Glomerular endothelial cell (primary cell): ENCODE measurements at places on chromosomes 5 and 9. TPM values are rescaled to one million over a fixed set of nuclear protein-coding genes. Genes with fewer than 3 reads are reported as not detected.

Gene GAPT
- not detected in 2 replicates for total RNA-seq

Gene SPINK5
- 0.12 and 3.2 TPM in 2 replicates for total RNA-seq

Gene PRELID2
- total RNA-seq: 6.1 and 8.3 TPM in 2 replicates

Gene PLAA
- total RNA-seq: 38.0 and 46.2 TPM in 2 replicates

Gene SLC36A2
- total RNA-seq: not detected in 2 replicates

Gene LPAR1
- total RNA-seq: 0.53 and 3.3 TPM in 2 replicates

Gene FIBCD1
- total RNA-seq: 0.05 TPM in 1 of 2 replicates, not detected in the other

Gene CDKN2B-AS1
- total RNA-seq: 2.9 and 7.1 TPM in 2 replicates

Gene NIPAL4
- 0.44 and 0.64 TPM in 2 replicates for total RNA-seq

Gene DRD1
- total RNA-seq: not detected in 2 replicates

Gene HMMR
- 3.7 and 8.6 TPM in 2 replicates for total RNA-seq

Gene PIP5K1B
- total RNA-seq: 0.23 and 0.29 TPM in 2 replicates

Gene PCDHA5
- total RNA-seq: 0.18 TPM in 1 of 2 replicates, not detected in the other

Gene IGFBPL1
- total RNA-seq: 0.35 TPM in 1 of 2 replicates, not detected in the other

Gene CDH10
- 1.1 and 2.6 TPM in 2 replicates for total RNA-seq

Gene NUP214
- total RNA-seq: 19.4 and 36.9 TPM in 2 replicates

Gene SPINK6
- not detected in 2 replicates for total RNA-seq

Gene NIM1K
- 0.05 TPM in 1 of 2 replicates, not detected in the other for total RNA-seq

Gene CARTPT
- not detected in 2 replicates for total RNA-seq

Gene FSTL4
- total RNA-seq: 0.18 TPM in 1 of 2 replicates, not detected in the other

Gene PCDHGA9
- total RNA-seq: 3.3 and 4.5 TPM in 2 replicates

Gene PDCD1LG2
- 20.4 and 27.0 TPM in 2 replicates for total RNA-seq
